ENCODE measurements at places on chromosomes 6 and 20.

DNA sequence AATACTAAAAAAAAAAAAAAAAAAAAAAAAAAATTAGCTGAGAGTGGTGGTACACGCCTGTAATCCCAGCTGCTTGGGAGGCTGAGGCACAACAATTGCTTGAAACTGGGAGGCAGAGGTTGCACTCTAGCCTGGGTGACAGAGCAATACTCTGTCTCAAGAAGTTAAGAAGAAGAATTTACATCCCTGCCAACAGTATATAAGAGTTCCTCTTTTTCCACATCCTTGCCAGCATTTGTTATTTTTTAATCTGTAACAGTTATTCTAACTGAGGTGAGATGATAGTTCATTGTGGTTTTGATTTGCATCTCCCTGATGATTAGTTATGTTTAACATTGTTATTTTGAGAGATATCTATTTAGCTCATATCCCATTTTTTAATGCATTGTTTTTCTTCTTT, 20.3 kb upstream of the DYNLRB1 start:
- no peak for DNase-seq

DNA sequence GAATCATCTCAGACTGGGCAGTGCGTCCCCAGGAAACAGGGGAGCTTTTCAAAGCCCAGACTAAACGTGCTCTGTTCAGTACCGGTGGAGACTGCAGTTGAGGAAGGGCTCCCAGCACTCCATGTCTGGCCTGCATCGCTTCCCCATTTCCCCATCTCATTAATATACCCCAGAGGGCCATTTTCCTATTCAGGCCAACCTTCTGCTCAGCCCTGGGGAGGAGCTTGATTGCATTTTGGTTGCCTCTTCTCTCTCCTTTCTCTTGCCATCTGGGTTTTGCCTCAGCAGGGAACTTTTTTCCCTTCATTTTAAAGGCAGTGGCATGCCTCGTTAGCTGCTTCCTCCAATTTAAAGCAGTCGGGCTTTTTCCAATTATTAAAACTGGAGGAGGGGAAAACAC, 394.3 kb upstream of the SOX4 start:
- no peak for DNase-seq

DNA sequence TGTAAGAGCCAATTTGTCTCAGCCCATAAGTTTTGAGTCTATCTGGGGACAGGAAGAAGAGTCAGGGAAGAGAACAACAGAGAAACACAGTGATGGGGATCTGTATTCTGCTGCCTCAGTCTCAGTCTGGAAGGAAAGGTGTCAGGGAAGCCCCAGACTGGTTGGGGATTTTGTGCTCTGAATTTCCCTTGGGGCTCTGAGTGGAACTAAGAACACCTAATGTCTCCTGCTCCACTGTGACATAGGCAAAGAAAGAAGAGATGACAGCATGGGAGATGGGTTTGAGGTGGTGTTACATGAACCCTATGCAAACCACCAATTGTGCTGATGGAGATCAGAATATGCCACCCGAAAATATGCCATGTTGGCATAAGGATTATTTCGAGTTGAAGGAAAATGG, 139.5 kb upstream of the MYLIP start:
- DNase-seq = no peak

- DNase-seq = no peak
Measured at GRCh38 chr6:11384531-11385309, 152.3 kb upstream of the NEDD9 start.

DNA sequence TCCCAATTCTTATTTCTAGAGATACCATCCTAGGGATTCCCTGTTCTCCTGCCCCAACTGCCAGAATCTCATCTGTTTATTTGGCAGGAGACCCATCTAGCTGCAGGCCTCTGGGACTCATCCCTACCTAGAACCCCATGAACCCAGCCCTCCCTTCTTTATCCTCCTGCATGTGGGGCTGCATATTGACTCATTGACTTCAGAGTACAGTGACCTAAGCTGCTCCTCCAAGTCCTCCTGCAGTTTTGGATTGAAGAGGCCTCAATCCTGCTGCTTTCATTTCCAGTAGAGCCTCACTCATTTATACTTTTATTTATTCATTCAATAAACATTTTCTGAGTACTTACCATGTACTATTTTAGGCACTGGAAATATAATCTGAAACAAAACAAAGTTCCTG, 11.6 kb downstream of the TMEM200A start:
- no peak for DNase-seq

Measured in stimulated activated CD8-positive, alpha-beta memory T cell treated with anti-CD3 and anti-CD28 coated beads, Interleukin-15, amount 100 ng/mL, for 4 hours (primary cell).